ENCODE measurements at places on chromosomes 16 and 17.

- no peaks in the 10 kb centered on the region for H3K36me3 ChIP-seq
- H3K4me1 ChIP-seq: no peaks in the 10 kb centered on the region
- DNase-seq: no peak
Observed at GRCh38 chr16:80586476-80586875, 45.7 kb downstream of the DYNLRB2 start.

DNA sequence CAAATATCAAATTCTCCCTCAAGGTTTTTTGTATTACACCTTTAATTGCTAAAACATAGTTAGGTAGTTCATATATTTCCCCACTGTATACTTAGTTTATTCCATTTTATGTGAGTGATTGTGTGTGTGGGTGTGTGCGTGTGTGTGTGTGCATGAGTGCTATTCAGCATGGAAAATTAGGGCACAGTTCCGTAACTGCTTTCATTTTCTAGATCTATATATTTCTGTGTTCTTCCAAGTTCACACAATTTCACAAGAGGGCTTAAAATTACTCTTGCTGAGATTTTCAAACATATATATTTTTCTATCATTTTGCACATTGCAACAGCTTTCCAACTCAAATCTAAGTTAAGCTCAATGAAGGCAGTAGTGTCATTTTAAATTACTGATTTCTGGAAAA, 782.9 kb upstream of the SOX9 start:
- peak; percentile 10 for DNase-seq
- H3K27me3 ChIP-seq: no peaks in the 10 kb centered on the region
- H3K36me3 ChIP-seq: no peaks in the 10 kb centered on the region
- peaks cover 21% of the 10 kb centered on the region for H3K4me1 ChIP-seq

DNA sequence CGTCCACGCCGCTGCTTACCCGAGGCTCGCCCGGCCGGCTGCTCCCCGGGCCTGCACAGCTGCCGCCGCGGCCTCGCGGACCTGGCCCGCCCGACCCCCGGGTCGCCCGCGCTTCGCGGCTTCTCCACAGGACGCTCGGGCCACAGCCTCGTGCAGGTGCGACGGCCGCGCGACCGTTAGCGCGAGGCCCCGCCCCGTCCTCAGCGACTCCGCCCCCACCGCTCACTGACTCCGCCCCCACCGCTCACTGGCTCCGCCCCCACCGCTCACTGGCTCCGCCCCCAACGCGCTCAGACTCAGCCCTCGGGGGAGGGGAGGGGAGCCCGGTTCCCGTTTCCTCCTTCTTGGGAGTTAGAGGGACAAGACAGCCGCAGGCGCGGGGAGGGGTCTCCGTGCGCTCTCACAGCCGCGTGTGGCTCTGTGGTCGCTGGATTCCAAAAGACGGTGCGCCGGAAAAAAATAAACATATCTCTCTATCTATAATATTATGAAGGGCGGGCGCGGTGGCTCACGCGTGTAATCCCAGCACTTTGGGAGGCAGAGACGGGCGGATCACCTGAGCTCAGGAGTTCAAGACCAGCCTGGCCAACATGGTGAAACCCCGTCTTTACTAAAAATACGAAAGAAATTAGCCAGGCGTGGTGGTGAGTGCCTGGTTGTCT, at the start of gene MEIOB:
TSS of gene MEIOB (minus strand) at position 191 of the 662 bp plus-strand sequence. CDS start 3,989 bp downstream, outside the sequence.
- H3K36me3 ChIP-seq: no peaks in the 10 kb centered on the region
- H3K4me1 ChIP-seq: peaks cover 12% of the 10 kb centered on the region
- H3K4me3 ChIP-seq: peak within 1 kb of the TSS; percentile 8
- H3K27ac ChIP-seq: peak within 1 kb of the TSS; percentile 75
- H3K27me3 ChIP-seq: no peaks in the 10 kb centered on the region

GRCh38 chr16:70694088-70694867, 8.4 kb upstream of the MTSS2 start:
- no peaks in the 10 kb centered on the region for H3K27me3 ChIP-seq
- peak; percentile 86 for DNase-seq
- H3K27ac ChIP-seq: peak overlapping the region; percentile 55
- no peak overlapping the region for H3K4me3 ChIP-seq

- H3K27me3 ChIP-seq: no peaks in the 10 kb centered on the region
Observed at GRCh38 chr17:78898075-78898836, 4.7 kb downstream of the CEP295NL start.

DNA sequence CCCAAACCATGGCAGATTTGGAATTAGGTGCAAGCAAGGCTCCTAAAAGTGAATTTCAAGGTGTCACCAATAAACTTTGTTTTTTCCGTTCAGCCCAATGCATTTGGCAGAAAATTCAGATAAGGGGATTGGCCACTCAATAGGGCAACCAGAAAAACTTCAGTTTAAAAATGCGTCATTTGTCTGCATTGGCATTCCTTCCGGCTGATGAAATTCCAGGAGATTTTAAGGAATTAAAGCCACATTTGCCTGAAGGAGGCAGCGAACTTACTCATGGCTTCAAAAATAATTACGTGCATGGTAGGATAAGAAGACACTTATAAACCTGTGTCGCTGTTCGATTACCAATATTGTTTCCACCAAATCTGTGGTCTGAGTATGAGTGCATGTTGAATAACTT, 151.9 kb downstream of the SALL1 start:
- H3K4me1 ChIP-seq: no peaks in the 10 kb centered on the region
- DNase-seq: no peak
- H3K27ac ChIP-seq: no peak overlapping the region
- no peaks in the 10 kb centered on the region for H3K27me3 ChIP-seq
- no peak overlapping the region for H3K4me3 ChIP-seq

DNA sequence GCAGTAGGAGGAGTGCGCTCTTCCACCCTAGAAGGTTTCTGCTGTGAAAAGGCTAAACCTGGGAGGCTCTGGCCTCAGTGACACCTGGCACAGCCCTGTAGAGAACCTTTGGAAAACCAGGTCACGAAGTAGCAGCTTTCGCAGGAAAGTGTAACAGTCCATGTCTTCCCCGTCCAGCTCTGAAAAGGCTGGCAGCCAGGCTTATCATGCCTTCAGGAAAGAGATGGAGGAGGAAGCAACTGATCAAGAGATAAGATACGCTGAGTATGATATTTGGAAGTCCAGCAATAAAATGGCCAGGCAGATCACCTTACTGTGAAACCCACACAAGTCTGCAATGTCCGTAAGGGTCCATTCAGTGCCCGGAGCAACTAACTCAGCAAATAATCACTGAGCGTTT, 22.3 kb downstream of the TUBD1 start:
- no peak overlapping the region for H3K4me3 ChIP-seq
- no peak overlapping the region for H3K27ac ChIP-seq
- H3K27me3 ChIP-seq: no peaks in the 10 kb centered on the region
- no peaks in the 10 kb centered on the region for H3K4me1 ChIP-seq
- no peak for DNase-seq

DNA sequence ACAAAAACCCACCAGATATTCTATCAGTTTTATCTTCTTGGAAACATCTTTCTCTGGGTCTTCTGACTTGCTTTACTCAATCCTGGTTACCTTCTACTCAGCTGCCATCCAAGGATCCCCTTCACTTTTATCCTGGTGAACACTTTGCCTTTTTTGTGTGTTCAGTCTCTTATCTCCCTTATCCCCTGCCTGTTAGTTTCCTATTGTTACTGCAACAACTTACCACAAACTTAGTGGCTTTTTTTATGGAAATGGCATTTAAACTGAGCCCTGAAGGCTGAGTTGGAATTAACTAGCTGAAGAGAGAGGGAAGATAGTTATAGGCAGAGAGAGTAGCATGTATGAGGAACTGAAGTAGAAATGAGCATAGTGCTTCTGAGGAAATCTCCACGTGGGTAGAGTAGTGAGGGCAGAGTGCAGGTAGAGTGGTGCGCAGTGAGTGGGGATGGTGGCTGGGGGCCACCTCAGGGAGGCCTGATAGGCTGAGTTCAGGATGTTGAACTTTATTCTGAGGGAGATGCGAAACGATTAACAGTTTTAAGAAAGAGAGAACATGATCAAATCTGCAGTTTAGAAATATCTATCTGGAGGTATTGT, 26.3 kb downstream of the TANGO6 start:
- H3K36me3 ChIP-seq: peaks cover 62% of the 10 kb centered on the region
- no peak for DNase-seq
- H3K27ac ChIP-seq: no peak overlapping the region
- no peaks in the 10 kb centered on the region for H3K27me3 ChIP-seq
- no peak overlapping the region for H3K4me3 ChIP-seq
- H3K4me1 ChIP-seq: peaks cover 6% of the 10 kb centered on the region

GRCh38 chr17:70604854-70605253, 435.5 kb downstream of the KCNJ2 start:
- no peaks in the 10 kb centered on the region for H3K36me3 ChIP-seq
- peaks cover 6% of the 10 kb centered on the region for H3K4me1 ChIP-seq
- no peak overlapping the region for H3K4me3 ChIP-seq
- H3K27me3 ChIP-seq: no peaks in the 10 kb centered on the region
- H3K27ac ChIP-seq: no peak overlapping the region
- DNase-seq: no peak

DNA sequence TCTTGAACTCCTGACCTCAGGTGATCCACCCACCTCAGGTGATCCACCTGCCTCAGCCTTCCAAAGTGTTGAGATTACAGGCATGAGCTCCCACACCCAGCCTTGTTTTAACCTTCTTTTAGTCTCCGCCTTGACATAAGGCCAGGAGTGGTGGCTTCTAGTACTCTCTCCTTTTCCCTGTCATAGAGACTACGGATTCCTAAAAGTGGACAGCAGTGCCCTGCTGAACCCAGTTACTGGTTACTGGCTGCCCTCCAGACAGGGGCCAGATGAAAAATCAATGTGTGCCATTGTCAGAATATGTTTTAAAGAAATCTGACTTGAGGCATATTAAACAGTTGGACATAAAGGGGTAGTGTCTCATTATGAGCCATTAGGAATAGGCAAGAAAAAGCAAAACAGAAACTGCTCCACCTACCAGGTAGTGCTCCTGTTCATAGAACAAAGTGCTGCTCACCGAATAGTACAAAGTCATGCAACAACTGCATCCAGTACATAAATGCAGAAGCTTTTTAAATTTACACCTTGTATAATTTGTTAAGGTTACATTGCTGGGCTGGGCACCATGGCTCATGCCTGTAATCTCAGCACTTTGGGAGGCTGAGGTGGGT, 32.1 kb downstream of the TRIM25 start:
- no peak for DNase-seq
- no peaks in the 10 kb centered on the region for H3K27me3 ChIP-seq
- H3K27ac ChIP-seq: no peak overlapping the region
- H3K4me1 ChIP-seq: no peaks in the 10 kb centered on the region

GRCh38 chr16:12092544-12092921, 116.0 kb downstream of the SNX29 start:
- H3K4me3 ChIP-seq: no peak overlapping the region
- no peaks in the 10 kb centered on the region for H3K27me3 ChIP-seq
- peak; percentile 76 for DNase-seq
- H3K27ac ChIP-seq: peak overlapping the region; percentile 7
- peaks cover 8% of the 10 kb centered on the region for H3K36me3 ChIP-seq

- H3K27ac ChIP-seq: no peak overlapping the region
- H3K4me1 ChIP-seq: no peaks in the 10 kb centered on the region
- H3K4me3 ChIP-seq: no peak overlapping the region
- DNase-seq: no peak
Observed at GRCh38 chr17:68863091-68863652, 92.0 kb downstream of the ABCA8 start.

DNA sequence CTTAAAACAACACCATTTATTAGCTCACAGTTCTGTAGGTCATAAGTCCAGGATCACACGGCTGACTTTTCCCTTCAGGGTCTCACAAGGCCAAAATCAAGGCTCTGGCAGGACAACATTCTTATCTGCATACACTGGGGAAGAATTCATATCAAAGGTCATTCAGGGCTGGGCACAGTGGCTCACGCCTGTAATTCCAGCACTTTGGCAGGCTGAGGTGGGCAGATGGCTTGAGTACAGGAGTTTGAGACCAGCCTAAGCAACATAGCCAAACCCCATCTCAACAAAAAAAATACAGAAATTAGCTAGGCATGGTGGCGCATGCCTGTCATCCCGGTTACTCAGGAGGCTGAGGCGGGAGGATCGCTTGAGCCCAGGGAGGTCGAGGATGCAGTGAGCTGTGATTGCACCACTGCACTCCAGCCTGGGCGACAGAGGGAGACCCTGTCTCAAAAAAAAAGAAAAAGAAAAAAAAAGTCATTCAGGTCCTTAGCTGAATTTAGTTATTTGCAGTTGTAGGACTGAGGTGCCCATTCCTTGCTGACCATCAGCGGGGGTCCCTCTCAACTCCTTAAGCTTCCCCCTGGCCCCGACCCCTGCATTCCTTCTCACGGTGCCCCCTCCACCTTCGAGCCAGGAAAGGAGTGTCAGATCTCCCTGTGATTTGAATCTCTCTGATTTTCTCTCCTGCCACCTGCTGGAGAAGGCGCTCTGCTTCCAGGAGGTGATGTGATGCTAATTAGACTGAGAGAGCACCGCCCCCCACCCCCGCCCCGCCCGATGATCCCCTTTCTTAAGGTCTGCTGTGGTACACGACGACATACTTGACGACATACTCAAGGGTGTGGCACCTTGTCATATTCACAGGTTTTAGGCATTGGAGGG, 91.8 kb upstream of the CLEC18A start:
- H3K27me3 ChIP-seq: no peaks in the 10 kb centered on the region
- peaks cover 19% of the 10 kb centered on the region for H3K36me3 ChIP-seq
- peak; percentile 56 for DNase-seq
- H3K27ac ChIP-seq: no peak overlapping the region
- H3K4me3 ChIP-seq: no peak overlapping the region
- H3K4me1 ChIP-seq: peaks cover 6% of the 10 kb centered on the region

DNA sequence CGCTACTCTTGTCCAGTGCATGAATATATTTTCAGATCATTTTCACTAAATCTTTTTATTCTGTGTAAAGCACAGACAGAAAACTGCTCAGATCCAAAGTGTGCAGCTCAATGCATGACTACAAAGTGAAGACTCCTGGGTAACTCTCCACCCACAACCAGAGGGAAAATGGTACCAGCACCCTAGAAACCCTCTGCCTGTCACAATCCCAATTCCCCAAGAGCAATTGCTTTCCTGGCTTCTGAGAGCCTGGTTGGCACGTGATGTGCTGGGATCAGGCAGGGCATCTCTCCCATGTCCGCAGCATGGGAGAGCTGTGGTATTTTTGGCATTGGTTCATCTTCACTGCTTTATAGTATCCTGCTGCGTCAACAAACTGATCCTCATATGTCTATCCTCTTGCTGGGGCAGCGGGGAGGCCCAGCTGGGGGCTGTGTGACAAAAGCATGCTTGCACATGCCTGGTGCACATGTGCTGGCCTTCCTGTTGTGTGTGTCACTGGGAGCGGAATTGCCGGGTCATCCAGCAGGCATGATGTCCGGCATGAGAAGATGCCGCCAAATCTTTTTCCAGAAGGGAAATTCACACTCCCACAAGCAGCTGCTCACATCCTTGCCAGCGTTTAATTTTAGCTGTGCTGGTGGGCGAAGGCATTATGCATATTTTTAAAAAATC, 278.9 kb upstream of the FOXF1 start:
- H3K27me3 ChIP-seq: peaks cover 41% of the 10 kb centered on the region
- H3K4me3 ChIP-seq: no peak overlapping the region
- no peaks in the 10 kb centered on the region for H3K36me3 ChIP-seq
- DNase-seq: no peak

- no peak overlapping the region for H3K4me3 ChIP-seq
- no peaks in the 10 kb centered on the region for H3K4me1 ChIP-seq
- DNase-seq: no peak
- no peaks in the 10 kb centered on the region for H3K36me3 ChIP-seq
- H3K27ac ChIP-seq: no peak overlapping the region
Observed at GRCh38 chr16:18047761-18048160, 288.8 kb downstream of the NPIPA8 start.

- H3K4me1 ChIP-seq: peaks cover 5% of the 10 kb centered on the region
- H3K27ac ChIP-seq: no peak overlapping the region
- H3K36me3 ChIP-seq: no peaks in the 10 kb centered on the region
- no peaks in the 10 kb centered on the region for H3K27me3 ChIP-seq
- H3K4me3 ChIP-seq: no peak overlapping the region
Observed at GRCh38 chr17:66711881-66712321, 123.0 kb upstream of the CACNG5 start.

GRCh38 chr17:68621065-68621464, 19.9 kb upstream of the FAM20A start:
- H3K27ac ChIP-seq: no peak overlapping the region
- DNase-seq: no peak
- no peak overlapping the region for H3K4me3 ChIP-seq
- no peaks in the 10 kb centered on the region for H3K27me3 ChIP-seq
- peaks cover 6% of the 10 kb centered on the region for H3K4me1 ChIP-seq

Data from MCF 10A (cell line).